ENCODE measurements at places on chromosomes 3 and 15.
A peak's percentile ranks its signal among the peaks of the same experiment; 100 is the strongest.

- no peak for DNase-seq
These were observed 115.9 kb upstream of the EPHA3 start for GRCh38 chr3:88991496-88991895.

DNA sequence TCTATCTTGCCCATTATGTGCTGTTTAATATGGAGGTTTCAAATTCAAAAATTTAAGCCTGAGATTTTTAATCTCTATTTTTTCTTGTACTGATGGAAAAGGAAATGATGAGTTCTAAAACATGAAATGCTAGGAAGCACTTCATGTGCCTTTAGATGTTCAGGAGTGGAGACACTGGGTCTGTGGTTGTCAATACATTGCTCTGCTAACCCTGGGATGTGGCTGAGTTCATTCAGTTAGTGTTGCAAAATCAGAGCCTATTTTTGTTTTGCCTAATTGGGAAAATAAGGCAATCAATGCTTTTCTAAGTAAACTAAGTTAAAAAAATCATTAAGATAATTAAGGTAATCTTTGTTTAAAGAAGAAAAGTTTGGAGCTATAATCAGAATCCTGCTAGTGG, 83.1 kb downstream of the DIPK2A start:
- no peak for DNase-seq

DNA sequence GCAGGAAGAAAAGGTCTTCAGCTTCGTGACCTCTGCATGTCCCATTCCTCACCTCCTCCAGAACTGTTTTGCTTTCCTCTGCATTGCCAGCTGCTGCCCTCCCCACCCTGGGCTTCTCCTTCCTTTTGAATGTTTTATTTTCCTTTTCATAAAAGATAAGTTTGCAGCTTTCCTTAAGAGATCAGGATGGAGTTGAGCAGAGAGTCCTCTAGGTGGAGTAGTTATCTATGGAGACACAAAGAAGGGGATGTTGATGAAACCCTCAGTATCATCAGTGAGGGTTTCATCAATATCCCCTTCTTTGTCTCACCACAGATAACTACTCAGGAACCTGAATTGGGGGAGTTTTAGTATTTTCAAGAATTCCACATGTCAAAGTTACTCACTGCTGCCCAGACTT, 19.0 kb upstream of the SLC25A36 start:
- DNase-seq: peak; percentile 62

DNA sequence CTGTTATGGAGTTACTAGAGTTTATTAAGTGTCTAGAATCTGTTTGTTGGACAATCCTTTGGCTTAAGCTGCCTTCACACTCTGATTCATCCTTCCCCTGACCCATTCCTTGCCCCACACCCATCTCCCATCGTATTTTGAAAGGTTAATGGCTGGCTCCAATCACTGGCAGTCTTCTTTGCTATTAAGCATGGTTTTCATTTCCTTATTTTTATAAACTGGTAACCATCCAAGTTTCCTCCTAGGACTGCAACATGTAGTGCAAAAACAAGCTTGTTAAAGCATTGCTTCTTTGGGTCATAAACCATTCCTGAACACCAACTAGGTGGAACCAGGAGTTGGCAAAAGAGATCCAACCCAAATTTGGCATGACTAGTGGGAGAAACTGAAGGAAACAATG, 148.4 kb downstream of the DTWD1 start:
- no peak for DNase-seq

DNA sequence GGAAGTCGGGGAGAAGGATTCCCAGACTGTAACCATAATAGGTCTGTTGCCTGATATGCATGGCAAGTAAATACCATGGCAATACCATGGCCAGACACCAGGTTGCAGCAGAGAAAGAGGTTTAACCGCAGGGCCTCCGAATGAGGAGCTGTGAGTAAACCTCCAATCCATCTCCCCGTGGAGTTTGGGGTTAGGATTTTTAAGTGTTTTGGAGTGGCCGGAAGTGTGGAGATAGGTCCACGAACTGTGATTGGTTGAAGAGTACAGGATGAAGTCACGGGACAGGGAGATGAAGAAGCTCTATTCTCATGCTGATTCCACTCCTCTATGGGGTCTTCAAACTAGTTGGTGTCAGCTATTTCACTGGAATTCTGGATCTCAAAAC, 127.9 kb downstream of the ST8SIA2 start:
- DNase-seq: peak; percentile 75

- peak; percentile 53 for DNase-seq
These were observed 62.1 kb downstream of the NR2F2 start for GRCh38 chr15:96392380-96393208.

- DNase-seq: peak; percentile 62
These were observed 240.8 kb downstream of the NR1D2 start for GRCh38 chr3:24185738-24186384.

GRCh38 chr3:38059148-38059547, 20.1 kb downstream of the DLEC1 start:
- no peak for DNase-seq

All from iPS-NIHi11 (cell line).